ENCODE measurements at places on chromosomes 5 and 9.

DNA sequence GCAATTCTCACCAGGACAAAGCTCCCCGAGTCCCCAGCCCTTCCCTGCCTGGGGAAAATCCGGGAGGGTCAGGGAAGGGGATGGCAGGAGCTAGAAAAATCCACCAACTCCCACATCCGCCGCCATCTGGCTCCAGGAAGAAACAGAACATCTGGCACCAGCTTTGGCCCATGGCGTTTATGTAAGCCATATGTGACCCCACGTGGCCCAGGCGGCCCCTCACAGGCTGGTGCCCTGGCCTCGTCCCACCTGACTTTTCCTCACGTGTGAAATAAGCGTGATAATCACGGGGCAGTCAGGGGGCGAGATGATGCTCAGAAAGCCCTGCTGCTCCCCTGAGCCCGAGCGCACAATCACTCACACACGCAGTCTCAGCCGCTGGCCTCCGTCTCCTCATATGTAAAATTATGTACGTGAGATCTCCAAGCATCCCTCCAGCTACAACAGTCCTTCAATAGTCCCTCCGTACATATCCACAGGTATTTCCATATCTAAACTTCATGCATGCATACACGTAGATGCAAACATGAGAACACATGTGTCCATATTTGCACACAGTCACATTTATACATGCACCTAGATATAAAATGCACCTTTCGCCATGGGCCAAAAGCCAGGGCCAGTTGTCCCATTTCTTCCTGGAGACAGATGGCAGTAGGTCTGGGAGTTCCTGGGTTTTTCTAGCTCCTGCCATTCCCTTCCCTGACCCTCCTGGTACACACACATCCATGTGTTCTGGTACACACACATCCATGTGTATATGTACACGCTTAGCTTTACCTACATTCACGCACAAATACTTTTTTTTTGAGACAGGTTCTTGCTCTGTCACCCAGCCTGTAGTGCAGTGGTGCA is 28.9 kb downstream of the PLPP7 start:
- no peak for DNase-seq

GRCh38 chr9:100099722-100100042 is 639 bp downstream of the INVS start:
- no peak for DNase-seq

- DNase-seq, result no peak
Observed at GRCh38 chr5:14742498-14742897, 78.0 kb downstream of the OTULIN start.

DNA sequence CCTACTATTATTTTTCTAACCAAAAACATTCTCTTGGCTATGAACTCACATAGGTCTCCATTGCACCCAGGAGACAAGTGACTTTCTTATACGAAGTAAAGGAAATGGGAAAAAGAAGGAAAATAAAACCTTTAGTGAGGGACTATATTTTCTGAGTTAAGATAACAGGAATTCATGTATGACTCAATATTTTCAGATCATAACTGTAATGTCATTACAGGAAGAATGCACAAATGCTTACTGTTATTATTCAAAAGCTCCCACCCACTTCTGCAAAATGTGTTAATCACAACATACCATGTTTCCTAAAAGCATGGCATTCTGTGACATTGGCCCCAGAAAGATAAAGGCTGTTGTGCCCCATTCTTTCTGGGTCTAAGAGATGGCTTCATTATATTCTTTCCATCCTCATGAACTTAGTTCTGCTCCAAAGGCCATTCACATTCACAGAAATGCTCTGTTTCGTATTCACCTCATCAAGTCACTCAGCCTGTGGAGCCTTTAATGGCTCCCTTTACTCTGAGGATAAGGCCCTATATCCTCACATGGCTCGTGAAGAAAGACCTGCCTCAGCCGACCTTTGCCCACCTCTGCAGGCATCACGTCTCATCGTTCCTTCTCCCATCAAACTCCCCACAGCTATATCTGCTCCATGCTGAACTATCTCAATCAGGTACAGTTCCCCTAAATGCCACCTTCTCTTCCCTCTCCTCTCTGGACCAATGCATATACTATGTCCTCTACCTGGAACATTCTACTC is 77.0 kb downstream of the ABCA1 start:
- peak; percentile 44 for DNase-seq

DNA sequence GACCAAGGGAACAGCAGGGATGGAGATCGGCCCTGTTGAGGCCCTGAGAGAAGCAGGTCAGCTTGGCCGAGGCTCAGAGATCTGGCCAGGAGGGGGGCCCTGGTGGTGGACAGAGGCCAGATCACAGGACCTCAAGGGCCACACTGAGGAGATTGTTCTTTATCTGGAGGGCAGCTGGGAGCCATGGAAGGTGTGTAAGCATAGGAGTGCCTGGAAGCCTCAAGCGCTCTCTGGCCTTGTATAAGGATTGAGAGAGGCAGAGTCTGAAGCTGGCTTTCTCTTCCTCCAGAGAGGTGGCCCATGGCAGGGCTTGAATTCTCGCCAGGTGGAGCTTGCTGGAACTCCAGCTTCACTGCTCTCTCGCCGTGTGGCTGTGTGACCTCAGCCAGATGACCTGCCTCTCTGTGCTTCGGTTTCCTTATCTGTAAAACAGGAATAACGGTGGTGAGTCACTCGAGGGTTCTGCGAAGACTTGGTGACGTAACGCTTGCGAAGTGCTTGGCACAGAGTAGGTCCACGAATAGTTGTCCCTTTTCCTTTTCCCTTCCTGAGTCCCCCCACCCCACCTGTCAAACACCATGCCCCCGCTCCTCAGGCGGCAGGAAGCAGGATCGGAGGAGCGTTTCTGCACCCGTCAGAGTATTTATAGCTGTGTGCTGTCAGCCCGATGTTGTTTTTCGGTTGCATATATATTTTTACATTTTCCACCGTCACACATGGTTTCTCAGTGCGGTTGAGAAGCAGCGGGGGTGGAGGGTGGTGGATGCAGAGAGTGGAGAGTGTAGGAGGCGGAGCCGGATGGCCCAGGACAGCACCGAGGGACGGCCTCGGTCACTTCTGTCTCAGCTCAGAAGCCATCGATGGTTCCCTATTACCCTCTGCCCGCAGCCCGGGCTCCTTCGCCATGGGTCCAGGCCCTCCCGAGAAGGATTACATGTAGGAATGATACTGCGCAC is 17.0 kb upstream of the CRB2 start:
- no peak for DNase-seq

- DNase-seq, result no peak
Observed at GRCh38 chr9:35618854-35619799, 914 bp upstream of the CD72 start.

All from H54 (cell line).